ENCODE measurements at places on chromosomes 1 and 21.

DNA sequence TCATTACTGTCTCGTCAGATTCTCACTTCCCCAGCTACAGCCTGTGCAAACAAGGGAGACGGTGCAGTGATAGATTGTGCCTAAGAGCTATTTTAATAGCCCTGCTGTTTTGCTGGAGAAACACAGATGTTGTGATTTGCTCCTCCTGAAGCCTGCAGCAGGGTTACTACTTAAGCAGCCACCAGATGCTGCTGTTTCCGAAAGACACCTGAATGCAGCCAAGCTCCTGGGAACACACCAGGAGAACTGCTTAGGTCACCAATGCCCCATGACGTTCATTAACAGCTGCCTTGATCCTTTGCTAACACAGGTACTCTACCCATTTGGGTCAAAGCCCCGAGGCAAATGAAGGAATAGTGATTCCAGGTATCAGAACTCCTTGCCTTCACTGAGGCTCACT is 411.8 kb upstream of the DAB1 start:
- DNase-seq: no peak

GRCh38 chr1:39977202-39977601 is 22.3 kb downstream of the MFSD2A start:
- no peak for DNase-seq

DNA sequence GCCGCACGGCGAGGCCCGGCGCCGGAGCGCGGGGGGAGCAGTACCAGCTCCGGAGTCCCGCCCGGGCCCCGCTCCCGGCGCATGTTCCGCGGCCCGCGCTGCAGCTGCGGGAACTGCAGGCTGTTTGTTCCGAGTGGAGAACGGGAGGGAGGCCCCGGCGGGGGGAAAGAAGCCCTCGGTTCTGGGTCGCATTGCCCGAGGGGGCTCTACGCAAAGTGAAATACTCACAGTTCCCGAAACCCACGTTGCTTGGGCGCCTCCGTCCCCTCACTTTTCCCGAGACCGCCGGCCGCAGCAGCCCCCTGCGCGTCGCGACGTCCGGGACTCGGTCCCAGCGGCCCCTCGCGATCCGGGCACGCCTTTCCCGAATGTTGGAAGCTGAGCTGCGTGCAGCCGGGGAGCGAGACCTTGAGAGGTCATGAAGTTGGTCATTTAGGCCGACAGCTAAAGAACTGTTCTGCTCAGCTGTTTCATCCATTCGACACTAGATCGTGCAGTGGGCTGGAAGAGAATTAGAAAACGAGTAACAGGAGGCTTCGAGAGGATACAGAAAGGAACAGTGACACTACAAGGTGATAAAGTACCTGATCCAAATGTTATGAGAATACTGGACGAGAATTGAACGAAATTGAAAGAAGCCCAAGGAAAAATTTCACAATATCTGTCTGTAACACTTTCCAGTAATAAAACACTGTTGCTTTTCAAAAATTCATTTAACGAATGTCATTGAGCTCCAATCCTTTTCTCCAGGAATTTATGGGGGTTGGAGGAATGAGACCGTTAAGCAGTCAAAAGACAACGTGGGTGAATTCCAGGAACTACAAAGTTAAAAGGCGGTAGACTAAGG is 657 bp upstream of the LIN9 start:
- DNase-seq: no peak

DNA sequence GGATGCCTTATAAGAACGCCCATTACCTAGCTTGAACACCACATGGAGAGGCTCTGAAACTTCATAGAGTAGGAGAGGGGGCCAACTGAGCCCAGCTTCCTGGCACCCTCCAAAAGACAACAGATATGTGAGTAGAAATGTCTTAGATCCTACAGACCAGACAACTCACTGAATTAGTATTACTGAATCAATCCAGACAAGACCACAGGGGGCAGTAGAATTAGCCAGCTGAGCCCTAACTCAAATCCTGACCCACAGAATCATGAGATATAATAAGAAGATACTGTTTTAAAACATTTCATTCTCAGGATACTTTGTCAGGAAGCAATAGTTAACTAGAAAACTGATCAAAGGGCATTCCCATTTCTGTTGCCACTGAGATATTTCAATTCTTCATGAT is 45.8 kb upstream of the C1orf21 start:
- no peak for DNase-seq

DNA sequence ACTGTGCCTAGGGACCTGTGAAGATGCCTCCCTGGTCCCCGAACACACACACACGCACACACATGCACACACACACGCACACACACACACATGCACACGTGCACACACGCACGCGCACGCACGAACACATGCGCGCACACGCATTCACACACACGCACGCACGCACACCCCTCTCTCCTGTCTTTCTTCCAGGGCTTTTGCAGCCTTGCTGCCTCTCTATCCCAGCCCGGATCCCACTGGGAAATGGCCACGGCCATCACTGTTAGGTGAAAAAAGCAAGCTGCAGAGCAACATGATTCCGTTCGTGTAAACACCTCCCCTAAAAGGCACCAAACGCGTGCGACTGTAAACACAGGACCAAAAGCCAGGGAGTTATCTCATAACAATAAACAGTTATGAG is 39.7 kb downstream of the NKAIN1 start:
- no peak for DNase-seq

- no peak for DNase-seq
These were observed 34.6 kb downstream of the TMEM63A start for GRCh38 chr1:225847610-225848009.

DNA sequence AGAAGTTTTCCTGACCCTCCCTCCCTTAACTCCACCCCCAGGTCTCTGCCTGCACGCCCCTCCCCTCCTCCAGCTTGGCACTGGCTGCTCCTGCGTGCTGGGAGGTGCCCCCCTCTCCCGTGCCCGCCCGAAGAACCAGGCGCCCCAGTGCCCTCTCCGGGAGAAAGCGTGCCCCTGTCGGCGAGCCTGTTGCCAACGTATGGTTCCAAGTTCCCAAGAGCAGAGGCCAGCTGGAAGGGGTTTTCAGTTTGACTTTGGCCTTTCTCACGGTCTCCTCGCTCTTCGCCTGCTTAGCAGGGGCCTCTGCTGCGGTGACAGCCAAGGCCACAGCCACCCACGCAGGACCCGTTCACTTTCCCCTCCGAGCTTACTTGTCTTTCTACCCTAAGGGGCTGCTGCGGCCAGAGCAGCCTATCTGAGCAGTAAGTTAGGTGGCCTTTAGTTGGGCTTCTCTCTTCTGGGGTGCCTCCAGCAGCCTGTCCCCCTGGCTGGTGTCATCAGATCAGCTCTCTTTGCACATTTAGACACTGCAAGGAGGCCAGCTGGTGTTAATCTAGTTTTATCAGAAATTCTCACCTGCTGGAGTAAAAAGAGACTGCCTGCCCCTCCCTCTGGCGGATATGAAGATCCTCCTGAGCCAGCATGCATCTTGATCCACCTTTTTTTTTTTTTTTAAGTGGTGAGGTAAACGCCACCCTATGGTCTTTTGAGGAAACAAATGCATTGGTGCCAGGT is 1.5 kb downstream of the STUM start:
- no peak for DNase-seq

GRCh38 chr1:90534116-90534515 is 183.0 kb downstream of the BARHL2 start:
- DNase-seq: no peak

DNA sequence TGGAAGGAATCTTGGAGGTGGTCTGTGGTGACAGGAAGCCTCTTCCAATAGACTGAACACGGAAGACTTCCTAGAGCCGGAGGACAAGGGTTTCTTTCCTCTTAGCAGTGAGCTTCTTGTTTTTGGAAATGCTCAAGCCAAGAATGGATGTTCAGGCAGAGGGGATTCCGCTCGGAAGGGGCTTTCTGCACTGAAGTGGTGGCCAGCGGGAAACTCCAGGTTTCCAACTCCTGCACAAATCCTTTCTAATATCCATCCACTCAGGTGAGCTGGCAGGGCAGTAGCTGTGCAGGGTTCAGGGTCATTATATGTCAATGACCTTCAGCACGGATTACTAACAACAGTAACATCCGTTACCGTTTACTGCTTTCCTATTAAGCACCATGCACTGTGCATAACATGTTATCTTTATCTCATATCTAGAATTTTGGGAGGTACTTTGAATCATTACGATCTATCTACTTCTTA is 573 bp upstream of the CPT2 start:
- DNase-seq: no peak

GRCh38 chr1:1374589-1374928 is 448 bp downstream of the AURKAIP1 start:
- DNase-seq: no peak

DNA sequence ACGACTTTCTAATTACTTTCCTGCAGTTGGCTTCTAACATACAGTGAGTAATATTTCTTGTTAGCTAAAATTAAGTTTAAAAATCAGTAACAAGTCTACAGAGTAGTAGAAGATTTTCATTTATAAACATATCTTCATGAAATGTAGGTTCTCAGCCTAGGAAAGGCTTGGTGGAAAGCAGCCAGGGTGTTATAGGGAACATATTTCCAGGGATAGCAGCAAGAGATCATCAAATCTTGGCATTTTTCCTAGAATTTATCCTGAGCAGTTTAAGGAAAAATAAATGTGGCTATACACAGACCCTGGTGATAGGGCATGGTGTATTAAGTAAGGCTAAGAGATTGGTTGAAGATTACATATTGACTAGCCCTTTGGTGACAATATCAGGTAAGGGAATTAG is 203.5 kb upstream of the NEGR1 start:
- no peak for DNase-seq

- no peak for DNase-seq
These were observed 288.3 kb downstream of the TGFB2 start for GRCh38 chr1:218633238-218633988.

- no peak for DNase-seq
These were observed 9.7 kb downstream of the SELE start for GRCh38 chr1:169724168-169724567.

DNA sequence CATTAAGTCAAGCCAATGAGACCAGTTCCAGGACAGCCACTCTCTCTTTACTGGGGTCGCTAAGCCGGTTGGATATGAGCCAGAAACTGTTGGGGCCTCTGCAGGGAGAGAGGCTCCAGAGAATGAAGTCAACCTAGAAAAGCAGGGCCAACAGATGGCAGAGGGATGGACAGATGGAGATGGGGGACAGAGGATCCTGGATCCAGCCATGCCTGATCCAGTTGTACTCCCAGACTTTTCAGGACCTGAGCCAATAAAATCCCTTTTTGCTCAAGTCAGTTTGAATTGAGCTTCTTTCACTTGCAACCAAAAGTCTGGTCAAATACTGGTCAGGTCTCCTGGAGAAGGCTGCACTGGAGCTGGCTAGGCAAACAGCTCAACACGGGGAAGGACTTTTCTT is 2.2 kb downstream of the DHCR24 start:
- DNase-seq: no peak

GRCh38 chr21:38181096-38181495 is 75.7 kb upstream of the KCNJ15 start:
- no peak for DNase-seq

GRCh38 chr1:86924324-86924960 is 10.0 kb downstream of the HS2ST1 start:
- no peak for DNase-seq

DNA sequence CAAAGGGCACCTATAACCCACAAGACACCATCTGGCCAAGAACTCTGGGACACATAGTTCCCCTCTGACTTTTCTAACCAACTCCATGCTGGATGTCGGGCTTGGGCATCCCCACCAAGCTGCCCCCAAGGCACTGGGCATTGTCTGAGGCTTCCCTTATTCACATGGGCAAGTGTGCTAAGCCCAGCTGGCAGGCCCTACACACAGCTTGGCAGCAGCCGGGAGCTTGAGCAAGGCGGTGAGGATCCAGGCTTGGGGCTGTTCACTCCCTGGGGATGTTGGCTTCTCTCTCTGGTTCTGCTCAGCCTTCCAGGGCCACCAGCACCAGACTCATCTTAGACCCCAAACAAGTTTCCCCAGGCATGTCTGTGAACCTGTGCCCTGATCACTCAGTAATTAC is 138.3 kb upstream of the KAZN start:
- DNase-seq: no peak
